ENCODE measurements at places on chromosomes 11 and 22. TPM values are rescaled to one million over a fixed set of nuclear protein-coding genes. Genes with fewer than 3 reads are reported as not detected.

The VSIG2 gene
- polyA plus RNA-seq, result 7.9 TPM

The MMP13 gene
- polyA plus RNA-seq, result not detected

The SLC22A8 gene
- polyA plus RNA-seq, result 29.0 TPM

The OR5L1 gene
- not detected for polyA plus RNA-seq

The TBX10 gene
- polyA plus RNA-seq, result not detected

The INS gene
- not detected for polyA plus RNA-seq

The LINC01488 gene
- polyA plus RNA-seq, result 0.04 TPM

The SAC3D1 gene
- 10.6 TPM for polyA plus RNA-seq

The VPREB1 gene
- polyA plus RNA-seq, result not detected

The DDIAS gene
- 7.1 TPM for polyA plus RNA-seq

The MB gene
- polyA plus RNA-seq, result 0.22 TPM

The TTC36 gene
- 1.1 TPM for polyA plus RNA-seq

The AMBRA1 gene
- 25.2 TPM for polyA plus RNA-seq

The GNB1L gene
- 3.2 TPM for polyA plus RNA-seq

The PRRG4 gene
- polyA plus RNA-seq, result 6.3 TPM
